Adrenal gland (tissue), 19 donors: ENCODE measurements at places on chromosomes 2 and 18. TPM values are rescaled to one million over a fixed set of nuclear protein-coding genes. Genes with fewer than 3 reads are reported as not detected.

GRCh38 chr2:198073253-198073652 is 268.9 kb downstream of the PLCL1 start:
- no peak for DNase-seq

GRCh38 chr2:168348076-168348475 is 100.7 kb upstream of the STK39 start:
- DNase-seq: no peak

Gene SNED1
- 51.7 TPM for total RNA-seq

Gene ARHGAP15
- 33.8 TPM for total RNA-seq

DNA sequence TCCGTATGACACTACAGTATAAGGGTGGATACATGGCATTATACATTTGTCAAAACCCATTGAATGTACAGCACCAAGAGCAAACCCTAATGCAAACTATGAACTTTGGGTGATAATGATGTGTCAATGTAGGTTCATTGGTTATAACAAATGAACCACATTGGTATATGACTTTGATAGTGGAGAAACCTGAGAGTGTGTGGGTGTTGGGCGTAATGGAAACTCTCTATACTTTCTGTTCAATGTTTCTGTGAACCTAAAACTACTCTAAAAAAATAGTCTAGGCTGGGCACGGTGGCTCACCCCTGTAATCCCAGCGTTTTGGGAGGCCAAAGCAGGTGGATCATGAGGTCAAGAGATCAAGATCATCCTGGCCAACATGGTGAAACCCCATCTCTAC is 6.5 kb upstream of the ACTG2 start:
- no peak for DNase-seq
